ENCODE measurements at places on chromosomes 7 and 10. TPM values are rescaled to one million over a fixed set of nuclear protein-coding genes. Genes with fewer than 3 reads are reported as not detected.

ASNS gene
- total RNA-seq: 13.2 TPM

PRF1 gene
- 0.70 TPM for total RNA-seq

TIMM23B gene
- total RNA-seq: 15.8 TPM

MMP21 gene
- total RNA-seq: 0.48 TPM

PON1 gene
- total RNA-seq: not detected

MYH16 gene
- total RNA-seq: not detected

PDIA4 gene
- 57.7 TPM for total RNA-seq

IGF2BP3 gene
- total RNA-seq: 0.47 TPM

DLX5 gene
- 14.2 TPM for total RNA-seq

IRF5 gene
- total RNA-seq: 22.8 TPM

GATA3 gene
- 158 TPM for total RNA-seq

PNLIPRP1 gene
- total RNA-seq: not detected

CYP2C19 gene
- total RNA-seq: 1.3 TPM

TET1 gene
- total RNA-seq: 2.1 TPM

ITGA8 gene
- total RNA-seq: 4.7 TPM

COBL gene
- 50.2 TPM for total RNA-seq

FXYD4 gene
- not detected for total RNA-seq
